COR-L47 (cell line): ENCODE measurements at places on chromosomes 4 and X.

DNA sequence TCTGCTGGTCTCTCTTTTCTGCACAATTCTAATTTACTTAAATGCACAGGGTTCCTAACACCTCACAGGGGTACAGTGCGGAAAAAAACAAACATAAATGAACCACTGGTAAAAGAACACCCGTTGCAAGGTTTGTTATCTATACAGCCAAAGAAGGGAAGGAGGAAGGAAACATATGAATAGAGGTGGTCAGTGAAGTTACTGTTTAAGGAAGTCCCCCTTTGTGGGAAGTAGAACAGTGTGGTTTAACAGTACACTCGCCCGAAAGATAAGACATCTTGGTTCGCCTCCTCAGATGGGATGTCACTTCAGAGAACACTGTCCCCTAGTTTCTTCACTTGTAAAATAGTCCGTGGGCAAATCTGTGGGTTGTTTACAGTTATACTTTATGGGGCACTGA, 57.5 kb downstream of the TEC start:
- DNase-seq: no peak

- DNase-seq: no peak
Observed at GRCh38 chr4:21848021-21848420, 100.6 kb downstream of the KCNIP4 start.

DNA sequence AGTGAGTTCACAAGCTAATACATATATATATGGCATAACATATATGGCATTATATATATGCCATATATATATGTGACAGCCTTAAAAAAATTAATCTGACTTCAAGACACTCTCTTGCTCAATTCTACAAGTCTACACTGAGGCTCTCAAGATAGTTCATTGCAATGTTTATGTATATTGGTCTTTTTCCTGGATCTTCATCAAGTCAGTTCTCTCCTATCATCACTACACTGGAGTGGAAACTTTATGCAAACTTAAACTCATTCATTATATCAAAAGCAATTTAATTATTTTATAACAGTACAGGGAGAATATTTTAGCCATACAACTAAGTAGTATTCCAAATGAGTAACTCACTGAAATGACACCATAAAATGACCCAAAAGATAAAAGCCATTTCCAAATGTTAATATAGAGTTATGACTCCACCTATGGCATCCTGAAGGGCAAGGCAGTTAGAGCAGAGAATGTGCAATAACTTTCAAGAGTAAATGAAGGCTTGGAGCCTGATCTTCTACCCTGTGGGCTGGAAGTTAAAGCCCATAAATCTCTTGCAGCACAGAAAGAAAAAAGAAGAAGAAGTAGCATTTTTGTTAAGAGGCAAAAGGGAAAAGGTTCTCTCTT, 176.3 kb upstream of the SLIT2 start:
- no peak for DNase-seq

GRCh38 chr4:37389967-37390580, 145.5 kb downstream of the NWD2 start:
- peak; percentile 49 for DNase-seq

GRCh38 chrX:15988661-15989603, 134.3 kb upstream of the AP1S2 start:
- no peak for DNase-seq

- DNase-seq: no peak
Observed at GRCh38 chr4:147533331-147533730, 52.4 kb downstream of the EDNRA start.
